ENCODE measurements at places on chromosomes 16 and 17.

GRCh38 chr17:11144358-11145233 is 96.4 kb upstream of the SHISA6 start:
- no peak for DNase-seq

GRCh38 chr17:50100480-50100883 is 5.3 kb downstream of the PDK2 start:
- DNase-seq: no peak

GRCh38 chr17:19334331-19334730 is 28.2 kb downstream of the B9D1 start:
- no peak for DNase-seq

DNA sequence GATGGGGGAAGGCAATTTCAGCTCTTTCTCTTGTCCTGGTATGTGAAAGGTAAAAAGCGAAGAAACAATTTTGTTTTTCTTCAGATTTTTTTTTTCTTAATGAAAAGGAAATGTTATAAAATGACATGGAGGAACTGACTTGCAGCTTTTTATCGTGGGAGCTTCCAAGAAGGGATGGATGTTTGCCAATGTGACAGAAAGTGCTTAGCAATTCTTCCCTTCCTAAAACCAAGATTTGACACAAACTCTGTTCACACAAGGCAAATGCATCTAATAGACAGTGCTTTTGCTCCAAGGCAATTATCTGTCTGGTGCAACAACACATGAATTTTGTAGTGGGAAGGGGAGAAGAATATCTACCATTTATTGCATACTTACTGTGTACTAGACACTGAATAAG is 988.5 kb downstream of the CDH11 start:
- DNase-seq: no peak

GRCh38 chr17:22145605-22146178 is 453.4 kb downstream of the KCNJ18 start:
- no peak for DNase-seq

GRCh38 chr16:82641336-82641984 is 14.7 kb downstream of the CDH13 start:
- DNase-seq: no peak

Data from SK-N-DZ (cell line).